ENCODE measurements at places on chromosomes 7 and 10.

- no peak for DNase-seq
Observed at GRCh38 chr10:62341419-62341818, 32.8 kb upstream of the ZNF365 start.

DNA sequence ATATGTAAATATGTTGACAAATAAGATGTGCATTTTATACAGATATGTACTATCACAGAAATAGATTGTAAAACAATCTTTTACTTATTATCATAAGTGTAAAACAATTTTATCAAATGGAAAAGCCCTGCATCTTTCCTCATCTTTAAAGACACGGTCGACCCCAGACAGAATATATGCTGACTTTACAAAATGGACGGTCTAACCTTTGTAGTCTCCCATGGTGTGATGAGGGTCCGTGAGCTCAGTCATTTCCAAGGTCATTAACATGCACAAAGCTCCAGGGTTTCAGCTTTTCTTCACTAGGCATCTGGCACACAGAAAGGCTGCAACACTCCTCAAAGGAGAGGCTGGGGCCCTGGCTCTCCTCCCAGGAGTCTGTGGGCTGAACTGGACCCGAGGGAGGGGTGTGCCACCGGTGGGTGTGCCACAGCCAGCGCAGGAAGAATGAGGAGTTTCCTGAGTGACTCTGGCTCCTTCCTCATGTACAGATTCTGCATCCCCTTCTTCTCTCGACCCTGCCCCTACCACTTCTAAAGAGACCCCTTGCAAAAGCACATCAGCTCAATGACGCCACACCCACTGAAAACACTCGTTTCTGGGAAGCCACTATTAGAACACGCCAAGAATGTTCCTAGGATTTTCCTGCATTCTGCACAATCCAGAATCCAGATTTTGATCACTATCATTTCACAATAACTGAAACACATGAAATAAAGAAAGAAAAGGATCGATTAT is 26.2 kb upstream of the ABLIM1 start:
- DNase-seq, result no peak

- no peak for DNase-seq
Observed at GRCh38 chr7:142584765-142585164, 164.5 kb upstream of the PRSS1 start.

GRCh38 chr7:117171106-117171505 is 151.8 kb downstream of the WNT2 start:
- DNase-seq, result no peak

DNA sequence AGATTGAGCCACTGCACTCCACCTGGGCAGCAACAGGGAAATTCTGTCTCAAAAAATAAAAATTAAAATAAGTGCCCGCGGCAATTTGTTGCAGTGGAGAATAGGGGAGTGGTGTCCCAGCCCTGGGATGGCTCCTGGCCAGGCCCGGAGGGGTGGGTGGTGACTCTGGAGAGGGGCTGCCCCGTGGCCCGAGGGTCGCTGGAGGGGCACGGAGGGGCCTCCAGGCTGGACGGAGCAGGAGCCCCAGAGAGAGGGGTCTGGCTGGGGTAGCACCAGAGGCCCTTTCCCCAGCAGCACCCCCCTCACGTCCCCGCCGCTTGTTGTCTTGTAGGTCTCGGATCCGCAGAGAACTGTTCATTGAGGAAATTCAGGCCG is 38.6 kb upstream of the SH2B2 start:
- DNase-seq, result no peak

DNA sequence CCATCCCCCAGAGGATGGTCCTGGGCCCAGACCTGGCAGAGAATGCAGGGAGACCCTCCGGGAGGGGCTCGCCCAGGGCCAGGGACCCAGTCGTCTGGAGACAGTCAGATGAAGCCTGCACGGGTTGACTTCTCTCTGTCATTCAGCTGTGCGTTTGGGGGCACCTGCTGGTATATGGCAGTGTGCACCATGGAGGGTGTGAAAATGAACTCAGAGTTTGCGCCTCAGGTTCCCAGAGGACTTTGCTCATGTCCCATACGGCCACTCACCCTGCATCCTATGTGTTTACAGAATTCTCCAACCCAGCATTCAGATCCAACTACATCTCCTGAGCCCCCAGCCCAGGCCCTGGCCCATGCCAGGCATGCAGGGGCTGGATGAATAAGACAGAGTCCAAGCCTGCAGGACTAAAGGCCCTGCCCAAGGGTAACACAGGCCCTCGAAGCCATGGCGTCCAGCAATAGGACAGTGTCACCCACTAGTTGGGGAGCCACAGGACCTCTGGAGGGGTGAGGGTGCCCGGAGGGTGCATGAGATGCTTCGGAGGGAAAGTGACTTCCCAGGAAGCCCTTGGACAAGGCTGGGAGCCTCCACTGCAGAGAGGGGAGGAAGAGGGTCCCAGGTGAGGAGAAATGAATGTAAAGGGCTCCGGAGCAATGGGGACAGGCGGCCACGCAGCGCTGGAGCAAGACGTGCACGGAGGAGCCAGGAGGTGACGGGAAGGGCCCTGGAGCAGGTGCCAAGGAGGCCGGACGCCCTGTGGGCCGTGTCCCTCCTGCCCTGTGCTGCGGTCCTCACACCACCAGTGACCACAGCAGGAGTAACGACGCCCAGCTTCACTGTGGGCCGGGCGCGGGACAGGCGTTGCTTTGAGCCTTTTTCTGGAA is 36.3 kb downstream of the CALML3 start:
- DNase-seq, result no peak

- no peak for DNase-seq
Observed at GRCh38 chr10:14450041-14450491, 119.3 kb upstream of the FRMD4A start.

- DNase-seq, result no peak
Observed at GRCh38 chr7:114862406-114862805, 59.5 kb upstream of the MDFIC start.

DNA sequence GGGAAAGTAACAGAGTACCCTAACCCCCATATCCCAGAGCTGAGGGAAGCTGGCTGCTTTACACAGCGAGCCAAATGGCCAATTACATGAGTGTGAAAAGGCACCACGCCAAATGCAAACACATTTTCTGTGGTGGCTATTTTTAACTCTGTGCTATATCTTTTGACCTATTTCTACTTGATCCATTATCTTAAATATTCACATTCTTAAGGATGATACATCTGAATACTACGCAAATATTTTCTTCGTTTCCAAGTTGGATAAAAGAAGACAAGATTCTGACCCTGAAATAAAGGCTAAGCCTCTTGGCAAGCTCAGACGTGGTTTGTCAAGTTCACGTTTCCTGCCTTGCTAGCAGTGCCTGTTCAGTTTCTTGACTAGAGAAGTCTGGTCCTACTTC is 146.7 kb upstream of the TMEM196 start:
- no peak for DNase-seq

DNA sequence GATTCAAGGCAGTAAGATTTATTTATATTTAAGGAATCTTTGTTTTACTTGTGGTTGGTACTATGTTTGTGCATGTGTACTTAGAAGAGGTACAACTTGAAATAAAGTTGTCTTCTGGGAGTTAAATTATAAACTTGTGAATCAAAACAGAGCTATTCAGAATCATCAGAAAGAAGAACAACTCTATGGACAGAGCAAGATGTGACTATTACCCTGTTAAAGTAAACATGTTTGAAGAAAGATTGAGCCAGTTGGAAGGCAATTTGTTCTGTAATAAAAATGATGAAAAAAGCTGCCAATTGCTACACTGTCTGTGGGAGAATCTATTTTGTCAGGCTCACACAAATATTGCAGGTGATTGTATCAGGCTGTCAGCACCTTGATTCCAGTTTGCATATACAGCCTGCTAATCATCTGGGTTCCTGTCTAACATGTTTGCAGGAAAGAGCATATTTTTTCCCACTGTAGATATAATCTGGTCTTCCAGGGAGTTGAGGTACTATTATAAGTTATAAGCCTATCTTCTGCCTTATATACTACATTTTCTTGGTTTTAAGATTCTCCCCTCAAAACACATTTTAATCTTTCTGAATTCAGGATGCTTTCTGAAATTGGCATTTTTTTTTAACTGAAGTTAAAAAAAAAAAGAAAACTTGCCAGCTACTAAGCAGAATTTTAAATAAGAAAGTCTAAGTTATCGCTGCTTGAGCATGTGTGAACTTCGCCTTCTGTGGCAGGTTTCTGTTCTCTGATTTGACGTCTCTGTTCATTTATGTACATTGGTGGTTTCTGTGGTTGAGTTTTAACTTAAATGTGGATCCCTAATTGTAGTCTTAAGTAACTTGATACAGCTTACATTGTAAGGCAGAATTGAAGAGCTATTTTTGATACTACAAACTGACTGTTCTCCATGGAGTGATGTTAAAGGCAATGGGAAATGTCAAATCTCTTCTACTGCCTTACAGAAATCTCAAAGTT is 46.0 kb downstream of the ZNRF2 start:
- no peak for DNase-seq

- DNase-seq, result no peak
Observed at GRCh38 chr7:66007232-66007631, 25.2 kb upstream of the GUSB start.

DNA sequence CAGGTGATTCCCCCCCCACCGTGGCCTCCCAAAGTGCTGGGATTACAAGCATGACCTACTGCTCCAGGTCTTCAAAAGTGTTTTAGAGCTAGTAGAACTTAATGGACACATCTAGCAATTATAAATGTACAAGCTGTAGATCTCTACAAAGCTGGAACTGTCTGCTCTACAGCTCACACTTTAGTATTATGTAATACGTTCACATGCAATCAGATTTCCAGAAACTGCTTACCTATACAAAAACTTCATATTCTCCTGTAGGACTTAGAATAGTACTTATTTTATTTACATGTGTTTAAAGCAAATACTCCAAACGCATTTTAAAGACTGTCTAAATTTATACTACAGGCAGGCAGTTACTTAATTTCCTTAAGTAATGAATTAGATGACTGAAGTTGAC is 39.2 kb upstream of the ASL start:
- DNase-seq, result no peak

DNA sequence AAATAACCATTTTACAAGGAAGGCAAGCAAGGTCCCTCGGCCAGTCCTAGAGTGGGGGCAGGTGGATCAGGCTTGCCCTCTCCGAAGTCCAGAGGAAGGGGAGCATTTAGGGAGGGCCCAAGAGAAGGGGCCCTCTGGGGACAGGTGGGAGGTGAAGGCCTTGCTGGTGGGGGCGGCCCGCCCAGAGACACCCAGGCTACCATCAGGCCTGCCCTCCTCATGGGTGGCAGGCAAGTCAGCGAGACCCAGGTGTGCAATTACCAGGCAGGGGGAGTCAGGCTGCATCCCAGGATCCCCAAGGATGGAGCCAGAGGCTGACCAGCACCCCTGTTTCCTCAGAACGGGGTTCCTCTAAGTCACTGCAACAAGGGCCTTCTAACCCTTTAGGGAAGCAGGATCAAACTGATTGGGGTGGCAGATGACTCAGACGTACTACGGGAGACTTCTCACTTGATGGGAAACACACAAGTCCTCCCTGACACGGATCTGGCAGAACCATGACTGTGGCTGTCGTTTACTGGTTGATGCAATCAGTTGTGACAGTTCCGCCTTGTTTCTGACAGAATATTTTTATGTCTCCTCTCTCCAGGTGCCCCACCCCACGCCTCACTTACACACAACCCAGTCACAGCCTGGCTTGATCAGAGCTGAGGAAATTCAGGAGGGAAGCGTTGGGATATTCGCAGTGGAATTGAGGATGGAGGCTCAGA is 8.2 kb downstream of the LOXL4 start:
- DNase-seq, result no peak

- DNase-seq, result no peak
Observed at GRCh38 chr10:63666836-63667383, 145.7 kb downstream of the REEP3 start.

DNA sequence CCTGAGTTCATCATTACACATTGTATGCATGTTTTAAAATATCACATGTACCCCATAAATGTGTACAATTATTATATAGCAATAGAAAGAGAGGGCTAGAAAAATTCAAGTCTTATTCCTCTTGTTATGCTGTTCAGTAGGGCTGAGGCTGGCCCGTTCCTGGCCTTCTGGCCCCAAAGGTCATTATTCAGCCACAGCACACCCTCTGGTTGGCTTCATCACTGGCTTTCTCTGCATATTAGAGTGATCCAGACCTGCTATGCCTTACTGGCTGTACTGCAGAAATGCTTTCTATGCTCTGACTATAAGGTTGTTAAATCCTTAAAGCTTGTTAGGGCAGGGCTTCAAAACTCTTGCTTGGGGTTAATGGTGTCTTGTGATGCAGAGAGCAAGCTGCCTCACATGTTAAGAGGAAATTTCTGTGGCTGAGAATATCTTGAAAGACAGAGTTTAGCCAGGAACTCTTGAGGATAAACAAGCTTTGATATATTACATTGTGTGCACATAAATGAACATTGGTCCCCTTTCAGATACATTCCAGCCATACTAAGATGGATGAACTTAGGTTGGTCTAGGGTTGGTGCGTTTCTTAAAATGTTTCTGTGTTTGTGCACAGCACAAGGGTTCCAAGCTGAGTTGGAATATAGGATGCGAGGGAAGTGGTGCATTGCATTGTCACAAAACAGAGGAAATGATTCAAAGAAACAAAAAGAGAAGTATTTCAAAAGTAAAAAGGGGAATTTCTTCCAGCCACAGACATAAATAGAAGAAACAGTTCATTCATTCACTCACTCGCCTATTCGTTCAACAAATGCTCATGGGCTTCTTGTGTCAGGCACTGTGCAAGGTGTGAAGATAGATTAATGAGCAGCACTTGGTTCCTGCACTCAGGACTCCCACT is 61.6 kb upstream of the WDR11 start:
- no peak for DNase-seq

DNA sequence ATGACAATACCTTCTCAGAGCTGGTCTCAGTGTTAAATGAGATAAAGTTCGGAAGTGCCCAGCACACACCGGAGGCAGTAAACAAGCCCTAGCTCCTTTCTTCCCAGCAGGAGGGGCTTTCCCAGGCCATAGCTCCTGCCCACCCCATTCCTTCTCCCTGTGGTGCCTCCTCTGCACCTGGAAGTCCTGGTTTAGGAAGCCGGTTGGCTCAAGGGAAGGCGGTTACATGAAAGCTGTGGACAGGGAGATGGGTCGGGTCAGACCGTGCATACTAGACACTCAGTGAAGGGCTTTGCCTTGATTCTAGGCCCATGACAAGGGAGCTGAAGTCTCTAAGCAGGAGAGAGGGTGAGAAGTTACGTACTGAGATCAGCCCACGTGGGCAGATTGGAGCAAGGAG is 8.6 kb downstream of the BEND7 start:
- DNase-seq, result no peak

- no peak for DNase-seq
Observed at GRCh38 chr10:112446055-112446854, 459 bp downstream of the ZDHHC6 start.

DNA sequence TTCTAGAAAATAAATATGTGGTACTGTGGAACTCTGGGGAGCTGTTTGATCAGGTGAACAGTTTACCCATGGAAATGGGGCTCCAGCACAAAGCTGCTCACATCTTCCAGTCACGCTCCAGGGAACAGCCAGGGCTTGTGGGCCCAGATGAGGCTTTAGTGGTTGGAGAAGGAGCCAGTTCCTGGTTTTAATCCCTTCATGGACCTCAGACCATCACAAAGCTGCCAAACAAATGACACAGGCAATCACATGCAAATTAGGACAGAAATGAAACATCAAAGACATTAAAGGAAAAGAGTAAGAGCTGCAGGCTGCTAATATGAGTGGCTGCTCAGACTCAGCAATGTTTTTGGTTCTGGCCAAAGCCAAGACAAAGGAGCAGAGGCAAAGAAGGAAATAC is 2.2 kb upstream of the ATP6V0E2 start:
- DNase-seq, result no peak

- no peak for DNase-seq
Observed at GRCh38 chr7:38840736-38841460, 68.1 kb downstream of the VPS41 start.

GRCh38 chr7:21104124-21104500 is 317.4 kb upstream of the SP8 start:
- DNase-seq, result no peak

Data from activated CD4-positive, CD25-positive, alpha-beta regulatory T cell treated with anti-CD3 and anti-CD28 coated beads, Interleukin-2, amount 50 U/mL, for 72 hours (primary cell).